OCI-M1 (cell line): ENCODE measurements at places on chromosomes 4 and X.

- DNase-seq, result no peak
These were observed 78.4 kb downstream of the REPS2 start for GRCh38 chrX:17024886-17025285.

DNA sequence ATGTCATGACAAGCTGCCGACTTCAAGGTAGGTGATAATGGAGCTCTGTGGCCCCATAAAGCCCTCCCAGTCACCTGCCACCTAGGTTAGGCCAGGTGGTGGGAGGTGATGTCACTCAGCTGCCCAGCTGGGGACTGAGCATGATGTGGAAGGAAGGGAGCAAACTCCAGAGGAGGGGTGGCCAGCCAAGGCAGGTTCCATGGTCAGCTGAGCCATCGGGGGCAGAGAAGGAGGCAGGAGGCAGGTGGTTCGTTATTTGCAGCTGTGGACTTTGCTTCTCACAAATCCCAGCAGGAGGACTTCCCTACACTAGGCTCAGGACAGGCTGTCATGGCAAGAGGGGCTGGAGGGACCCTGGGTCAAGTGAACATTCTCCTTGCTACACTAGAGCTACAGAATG lies 2.1 kb downstream of the CCDC120 start:
- DNase-seq, result no peak

DNA sequence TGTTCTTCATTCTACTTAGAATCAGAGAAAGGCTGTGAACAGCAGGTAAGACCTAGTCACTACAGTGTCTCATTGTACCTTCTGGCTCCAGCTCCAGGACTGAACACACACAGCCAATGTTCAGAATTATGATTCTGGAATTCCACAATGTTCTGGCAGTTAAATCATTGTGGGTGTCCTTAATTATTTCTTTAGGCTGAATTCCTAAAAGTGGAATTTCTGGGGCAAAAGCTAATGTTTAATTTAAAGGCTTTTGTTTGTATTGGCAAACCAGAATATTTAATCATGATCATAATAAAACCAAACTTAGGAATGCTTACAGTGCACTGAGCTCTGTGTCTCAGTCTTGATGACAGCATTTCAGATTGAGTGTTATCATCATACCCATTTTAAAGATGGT lies 67.0 kb upstream of the FAT1 start:
- DNase-seq, result no peak

DNA sequence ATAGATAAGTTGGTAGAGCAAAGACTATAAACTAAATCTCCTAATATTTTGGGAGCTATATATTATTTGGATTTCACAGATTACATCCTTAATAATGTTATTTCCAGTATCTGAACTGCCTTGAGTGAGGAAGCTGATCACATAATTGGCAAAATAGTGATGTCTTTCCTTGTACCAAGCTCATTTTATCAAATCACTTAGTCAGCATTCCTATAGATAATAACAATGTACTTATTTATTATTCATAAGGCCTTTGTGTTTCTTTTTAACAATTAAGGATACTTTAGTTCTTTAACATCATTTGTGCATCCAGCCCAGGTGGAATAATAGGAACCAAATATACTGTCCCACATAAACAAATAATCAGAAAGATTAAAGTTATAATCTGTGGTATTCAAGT lies 1093.6 kb downstream of the PCDH18 start:
- no peak for DNase-seq

GRCh38 chrX:39835776-39836175 lies 262.0 kb downstream of the BCOR start:
- DNase-seq, result no peak

GRCh38 chrX:136827026-136827425 lies 46.3 kb upstream of the ARHGEF6 start:
- peak; percentile 17 for DNase-seq

- no peak for DNase-seq
These were observed 27.1 kb downstream of the CENPE start for GRCh38 chr4:103171006-103171405.

DNA sequence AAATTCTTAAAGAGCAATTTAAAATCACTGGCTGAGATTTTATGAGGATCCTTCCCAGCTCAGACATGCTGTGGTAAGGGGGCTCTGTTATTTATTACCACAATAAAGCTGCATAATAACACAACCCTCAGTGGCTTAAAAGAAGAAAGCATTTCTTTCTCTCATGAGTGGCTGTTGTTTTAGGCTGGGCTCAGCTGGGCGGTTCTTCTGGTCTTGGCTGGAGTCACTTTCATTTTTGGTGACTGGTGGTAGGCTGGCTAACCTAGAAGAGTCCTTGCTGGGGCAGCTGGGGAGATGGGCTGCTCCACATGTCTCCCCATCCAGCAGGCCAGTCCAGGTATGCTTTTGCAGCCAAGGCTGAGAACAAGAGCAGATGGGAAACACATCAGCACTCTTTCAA lies 113.0 kb upstream of the MSX1 start:
- DNase-seq, result no peak

DNA sequence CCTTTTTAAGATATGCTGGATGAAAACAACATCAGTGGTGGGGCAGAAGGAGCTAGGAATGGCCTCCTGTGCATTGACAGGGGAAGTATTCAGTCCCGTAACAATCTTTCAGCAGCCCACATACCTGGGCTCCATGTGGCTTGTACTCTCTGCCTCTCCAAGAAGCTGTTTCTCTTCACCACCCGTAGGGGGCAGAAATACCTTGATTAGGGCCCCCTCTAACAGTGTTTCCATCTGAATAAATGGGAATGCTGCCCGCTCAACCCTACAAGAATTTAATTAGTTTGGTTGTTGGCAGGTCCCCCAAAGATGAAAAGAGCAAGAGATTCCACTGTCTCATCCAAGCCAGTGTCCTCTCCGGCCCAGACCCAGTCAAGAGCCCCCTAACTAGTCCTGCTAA lies 155.2 kb downstream of the SMIM20 start:
- peak; percentile 9 for DNase-seq

DNA sequence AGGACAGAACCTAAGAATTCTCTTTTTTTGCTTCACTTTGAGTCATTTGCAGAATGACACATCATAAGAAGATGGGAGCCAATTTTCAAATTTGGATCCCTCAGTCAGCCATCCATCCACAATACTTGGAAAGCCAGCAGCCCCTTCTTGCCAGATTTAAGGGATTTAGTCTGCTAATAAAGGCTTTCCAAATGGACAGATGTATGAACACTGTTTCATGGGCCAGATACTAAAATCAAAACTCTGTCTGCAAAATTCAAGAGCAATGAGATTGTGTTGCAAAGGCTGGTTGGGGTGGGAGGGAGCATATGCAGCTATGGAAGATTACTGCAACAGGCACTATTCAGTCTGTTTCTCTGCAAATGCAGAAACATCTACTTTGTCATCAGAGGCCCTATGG lies 37.7 kb upstream of the KCNIP4 start:
- no peak for DNase-seq

DNA sequence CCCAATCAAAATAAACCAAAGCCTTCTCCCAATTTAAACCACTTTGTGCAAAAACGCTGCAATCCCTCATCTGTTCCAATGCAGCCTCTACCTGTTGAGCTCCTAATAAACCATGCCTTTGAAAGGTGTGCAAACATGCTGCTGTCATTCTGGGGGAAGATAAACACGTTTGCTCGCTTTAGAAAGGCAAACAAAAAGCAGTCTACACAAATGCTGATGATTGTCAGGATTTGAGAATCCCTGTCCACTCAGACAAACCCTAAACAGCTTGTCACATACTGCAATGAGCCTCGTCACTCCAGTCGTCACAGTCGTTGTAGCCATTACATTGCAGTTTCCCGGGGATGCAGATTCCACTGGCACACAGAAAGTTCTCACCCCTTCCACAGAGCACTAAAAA lies 145.2 kb downstream of the CORIN start:
- no peak for DNase-seq

GRCh38 chr4:173167758-173168395 lies 734 bp upstream of the GALNT7 start:
- peak; percentile 87 for DNase-seq

- DNase-seq, result peak; percentile 71
These were observed 20.4 kb downstream of the USP46 start for GRCh38 chr4:52638717-52639116.

DNA sequence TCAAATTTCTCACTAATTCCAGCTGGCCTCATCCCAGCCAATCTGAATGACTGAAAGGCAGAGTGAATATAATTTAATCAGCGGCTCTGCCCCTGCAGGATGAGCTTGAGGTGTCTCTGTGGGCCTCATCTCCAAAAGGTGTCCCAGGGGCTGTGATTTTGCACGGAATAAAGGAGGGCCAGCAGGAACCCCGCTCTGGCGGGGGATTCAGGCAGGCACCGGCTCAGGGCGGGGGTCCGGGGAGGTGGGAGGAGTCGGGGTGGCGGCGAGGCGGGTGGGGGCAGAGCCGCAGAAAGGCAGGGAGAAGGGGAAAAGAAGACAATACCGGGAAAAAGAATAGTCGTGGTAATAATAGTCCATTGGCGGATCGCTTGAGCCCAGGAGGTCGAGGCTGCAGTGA lies 16.0 kb upstream of the ERCC6L start:
- DNase-seq, result no peak

GRCh38 chr4:76953956-76954355 lies 4.4 kb downstream of the SEPTIN11 start:
- DNase-seq, result no peak

DNA sequence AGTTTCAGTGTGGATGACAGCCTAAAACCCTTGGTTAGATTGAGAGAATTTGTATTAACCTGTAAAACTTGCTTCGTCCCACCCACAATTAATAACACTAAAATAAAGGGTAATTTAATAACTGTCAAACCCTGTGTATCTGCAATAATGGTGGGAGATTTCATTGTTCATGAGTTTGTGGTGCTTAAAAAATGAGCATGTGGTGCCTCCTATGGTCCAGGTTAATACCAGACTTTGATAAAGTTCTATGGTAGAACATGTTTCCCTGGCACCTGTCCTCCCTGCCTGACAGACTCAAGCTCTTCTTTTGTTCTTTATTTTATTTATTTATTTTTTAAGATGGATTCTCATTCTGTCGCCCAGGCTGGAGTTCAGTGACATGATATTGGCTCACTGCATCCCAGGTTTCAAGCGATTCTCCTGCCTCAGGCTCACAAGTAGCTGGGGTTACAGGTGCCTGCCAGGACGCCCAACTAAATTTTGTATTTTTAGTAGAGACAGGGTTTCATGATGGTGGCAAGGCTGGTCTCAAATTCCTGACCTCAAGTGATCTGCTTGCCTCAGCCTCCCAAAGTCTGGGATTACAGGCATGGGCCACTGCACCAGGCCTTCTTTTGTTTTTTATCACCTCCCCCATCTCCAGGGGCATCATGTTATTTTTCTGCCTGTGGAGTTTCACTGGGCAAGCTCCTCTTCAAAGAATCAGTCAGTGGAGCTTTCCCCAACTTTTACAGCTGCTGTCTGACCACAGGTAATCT lies 289.2 kb downstream of the NR3C2 start:
- no peak for DNase-seq

DNA sequence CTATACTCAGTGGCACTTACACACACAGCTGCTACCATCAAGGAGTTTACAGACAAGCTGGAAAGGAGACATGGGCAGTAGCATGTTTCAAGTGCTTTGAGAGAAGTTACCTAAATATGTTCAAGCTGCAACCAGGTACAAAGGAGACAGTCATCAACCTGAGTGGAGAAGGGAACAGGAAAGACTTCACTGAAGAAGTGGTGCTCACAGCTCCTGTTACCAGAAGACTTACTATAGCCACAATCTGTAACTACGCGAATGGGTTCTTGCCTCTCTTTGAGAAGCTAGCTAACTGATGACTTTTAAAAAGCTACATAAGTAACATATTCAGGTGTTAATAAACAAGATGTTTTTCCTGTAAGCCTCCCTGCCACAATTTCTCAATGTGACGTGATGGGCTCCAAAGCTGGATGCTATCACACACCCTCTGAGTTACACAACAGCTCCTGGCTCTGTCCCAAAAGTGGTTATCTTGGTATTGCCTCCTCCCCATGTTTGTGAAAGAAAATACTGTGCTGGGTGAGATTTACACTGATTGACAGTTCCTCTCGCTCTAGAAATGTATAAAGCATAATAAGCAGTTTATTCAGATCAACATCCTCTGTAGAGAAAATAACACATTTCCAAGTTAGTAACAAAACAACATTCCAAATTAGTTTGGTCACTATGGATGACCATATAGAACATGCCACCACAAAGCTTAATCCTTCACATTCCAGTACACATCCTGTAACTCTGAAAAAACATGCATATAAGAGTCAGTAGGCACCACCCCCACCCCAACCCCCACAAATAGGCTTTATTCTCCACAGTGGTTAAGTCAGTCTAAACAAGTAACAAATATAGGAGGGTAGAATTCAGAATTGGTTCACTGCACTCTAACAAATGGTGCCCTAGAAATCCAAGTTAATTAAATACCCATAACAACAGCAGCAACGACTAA lies 81.8 kb downstream of the FRYL start:
- DNase-seq, result peak; percentile 96

- DNase-seq, result no peak
These were observed 262.5 kb downstream of the FBXW7 start for GRCh38 chr4:152273343-152273742.

- no peak for DNase-seq
These were observed 32.0 kb downstream of the F8 start for GRCh38 chrX:154990496-154990895.

DNA sequence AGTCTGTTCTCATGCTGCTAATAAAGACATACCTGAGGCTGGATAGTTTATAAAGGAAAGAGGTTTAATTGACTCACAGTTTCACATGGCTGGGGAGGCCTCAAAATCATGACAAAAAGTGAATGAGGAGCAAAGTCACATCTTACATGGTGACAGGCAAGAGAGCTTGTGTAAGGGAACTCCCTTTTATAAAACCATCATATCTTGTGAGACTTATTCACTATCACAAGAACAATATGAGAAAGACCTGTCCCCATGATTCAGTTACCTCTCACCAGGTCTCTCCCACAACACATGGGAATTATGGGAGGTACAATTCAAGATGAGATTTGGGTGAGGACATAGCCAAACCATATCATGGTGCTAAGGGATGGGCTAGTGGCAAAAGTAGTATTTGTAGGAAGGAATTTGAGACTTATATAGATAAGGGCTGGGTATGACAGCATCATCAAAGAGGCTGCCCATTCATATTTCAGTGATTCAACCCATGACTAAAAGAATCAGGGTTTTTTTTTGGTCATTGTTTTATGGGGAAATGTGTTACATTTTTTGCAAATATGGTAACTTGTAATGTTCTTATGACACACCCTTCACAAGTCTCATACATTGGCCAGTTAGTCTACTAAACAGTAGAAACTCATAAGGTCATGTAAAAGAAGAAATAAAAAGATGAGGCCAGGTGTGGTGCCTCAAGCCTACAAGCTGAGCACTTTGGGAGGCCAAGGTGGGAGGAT lies 34.7 kb downstream of the NUP62CL start:
- no peak for DNase-seq

DNA sequence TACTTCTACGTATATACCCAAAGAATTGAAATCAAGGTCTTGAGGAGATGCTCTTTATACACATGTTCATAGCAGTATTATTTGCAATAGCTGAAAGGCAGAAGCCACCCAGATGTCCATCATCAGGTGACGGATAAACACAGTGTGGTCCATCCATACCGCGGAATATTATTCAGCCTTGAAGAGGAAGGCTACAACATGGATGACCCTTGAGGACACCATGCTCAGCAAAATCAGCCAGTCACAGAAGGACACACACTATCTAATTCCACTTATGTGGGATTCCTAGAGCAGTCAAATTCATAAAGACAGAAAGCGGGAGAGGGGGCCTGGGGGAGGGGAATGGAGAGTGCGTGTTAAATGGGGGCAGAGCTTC lies 44.5 kb downstream of the RGS12 start:
- DNase-seq, result no peak

- peak; percentile 28 for DNase-seq
These were observed 11.0 kb upstream of the DUSP9 start for GRCh38 chrX:153635788-153636668.
